ENCODE measurements at places on chromosomes 12 and 14.

DNA sequence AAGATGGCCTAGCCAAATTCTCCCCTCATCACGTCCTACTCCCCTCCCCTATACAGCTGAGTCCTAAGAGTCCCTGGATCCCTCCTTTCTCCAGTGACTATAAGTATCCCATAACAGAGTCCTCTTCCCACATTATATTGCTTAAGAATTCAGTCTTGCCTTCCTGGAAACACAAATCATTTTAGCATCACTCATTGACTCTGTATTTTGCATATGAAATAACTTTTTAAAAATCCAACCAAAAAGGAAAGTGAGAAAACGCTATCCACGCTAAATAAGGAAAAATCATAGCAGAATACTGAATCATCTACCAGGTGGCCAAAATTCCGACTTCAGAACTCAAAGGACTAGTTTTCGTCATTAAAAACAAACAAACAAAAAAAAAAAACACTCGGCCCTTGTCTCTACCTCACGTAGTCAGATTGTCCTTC, 130.2 kb downstream of the GCH1 start:
- DNase-seq: no peak

DNA sequence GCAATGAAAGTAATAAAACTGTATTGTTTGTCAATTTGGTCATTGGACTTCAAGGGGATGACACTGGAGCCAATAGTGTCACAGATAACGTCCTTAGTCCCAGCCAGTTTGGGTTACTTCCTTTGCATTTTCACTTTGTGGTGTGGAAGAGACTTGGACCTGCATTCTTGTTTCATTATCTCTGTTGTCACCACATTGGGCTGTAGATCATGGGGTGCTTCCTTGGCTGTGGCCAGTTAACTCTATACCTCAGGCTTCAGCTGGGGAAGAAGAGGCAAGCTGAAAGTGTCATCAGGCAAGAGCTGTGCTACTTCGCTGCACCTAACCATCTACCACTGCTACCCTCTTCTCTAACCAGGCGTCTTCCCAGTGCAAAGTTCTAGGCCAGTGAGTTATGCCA, 15.1 kb upstream of the CISTR start:
- DNase-seq: no peak

DNA sequence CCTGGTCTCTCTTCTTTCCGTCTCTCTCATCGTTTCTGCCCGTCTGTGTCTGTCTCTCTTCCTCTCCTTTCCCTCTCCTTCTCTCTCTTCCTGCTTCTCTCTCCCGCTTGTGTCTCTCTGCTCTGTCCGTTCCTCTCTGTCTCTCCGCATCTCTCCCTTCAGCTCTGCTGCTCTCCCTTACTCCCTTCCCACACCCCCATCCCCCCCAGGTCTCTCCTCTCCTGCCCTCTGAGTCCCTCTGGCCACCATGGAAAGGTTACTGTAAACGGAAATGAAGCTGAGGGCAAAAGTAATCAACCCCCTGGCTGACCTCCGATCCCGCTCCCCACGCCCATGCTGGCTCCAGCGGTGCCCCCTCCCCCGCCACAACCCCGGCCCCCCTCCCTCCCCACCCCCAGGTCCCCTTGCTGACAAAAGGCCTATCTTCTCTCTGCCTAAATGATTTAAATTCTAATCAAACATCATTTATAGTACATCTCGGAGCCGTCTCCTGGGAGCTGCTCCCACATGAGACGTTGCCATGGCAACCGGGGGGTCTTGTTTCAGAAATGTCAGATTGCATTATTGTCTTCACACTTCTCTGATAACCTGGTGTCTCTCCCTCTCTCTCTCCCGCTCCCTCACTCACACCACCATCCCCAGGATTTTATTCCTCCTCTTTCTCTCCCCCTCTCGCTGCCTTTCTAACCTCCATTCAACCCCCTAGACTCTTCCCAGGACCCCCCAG, 203.8 kb downstream of the RBM19 start:
- no peak for DNase-seq

DNA sequence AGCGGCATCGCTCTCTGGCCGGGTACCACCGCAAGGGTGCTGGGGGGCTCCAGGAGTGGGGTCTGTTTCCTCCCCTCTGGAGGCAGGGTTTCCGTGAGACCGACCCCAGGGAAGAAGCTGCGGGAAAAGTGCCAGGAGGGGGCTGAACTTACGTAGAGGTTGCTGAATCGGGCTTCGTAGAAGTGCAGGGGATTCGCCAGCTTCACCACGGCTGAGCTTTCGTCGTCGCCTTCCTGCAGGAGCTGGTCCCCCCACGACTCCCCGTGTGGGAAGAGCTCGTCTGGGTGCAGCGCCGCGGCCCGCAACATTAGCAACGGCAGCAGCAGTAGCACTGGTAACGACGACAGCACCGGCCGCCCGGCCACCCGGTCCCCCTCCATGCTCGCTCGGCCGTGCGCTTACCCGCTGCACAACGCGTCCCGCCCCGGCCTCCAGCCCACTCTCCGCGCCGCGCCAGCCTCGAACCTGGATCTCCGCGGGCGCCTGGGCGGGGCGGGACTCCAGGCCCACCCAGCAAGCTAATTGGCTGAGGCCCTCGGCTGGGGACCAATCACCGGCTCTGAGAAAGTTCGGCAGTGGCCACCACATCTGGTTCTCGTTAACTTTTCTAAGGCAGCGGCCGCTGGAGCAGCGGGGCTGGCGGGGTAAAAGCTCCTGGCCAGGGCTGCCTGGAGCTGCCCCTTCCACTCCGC, at the start of gene NID2:
TSS of gene NID2 (minus strand) at position 445 of the 692 bp plus-strand sequence. CDS start at position 380, 65 bp downstream.
- no peak for DNase-seq

- DNase-seq: no peak
Measured at GRCh38 chr12:104577581-104577981, 120.8 kb downstream of the CHST11 start.

DNA sequence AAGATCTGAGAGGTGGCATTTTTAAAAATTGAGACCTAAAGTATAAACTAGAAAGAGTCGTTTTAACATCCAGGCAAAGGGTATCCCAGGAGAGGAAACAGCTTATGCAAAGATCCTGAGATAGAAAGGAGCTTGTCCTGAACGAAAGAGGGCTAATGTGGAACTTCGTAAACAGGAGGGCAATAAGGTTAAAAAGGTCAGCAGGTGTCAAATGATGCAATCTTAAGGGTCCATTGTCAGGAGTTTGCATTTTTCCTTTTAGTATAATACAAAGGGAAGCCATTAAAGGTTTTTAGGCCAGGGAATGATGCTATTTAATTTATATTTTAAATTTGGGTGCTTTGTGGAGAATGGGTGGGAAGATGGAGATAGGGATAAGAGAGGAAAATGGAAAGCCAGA, 14.4 kb downstream of the FMNL3 start:
- DNase-seq: no peak

Measured in stimulated activated CD4-positive, alpha-beta T cell treated with anti-CD3 and anti-CD28 coated beads, TNF-alpha, amount 100 ng/mL, for 4 hours (primary cell).